Left ventricle myocardium inferior (tissue), 1 donor: ENCODE measurements at places on chromosomes 12 and 14. TPM values are rescaled to one million over a fixed set of nuclear protein-coding genes. Genes with fewer than 3 reads are reported as not detected.
A peak's percentile ranks its signal among the peaks of the same experiment; 100 is the strongest.

The TNS2 gene
- 109 TPM for total RNA-seq

The MYF5 gene
- total RNA-seq: not detected

The SYCP3 gene
- not detected for total RNA-seq

The FGF23 gene
- total RNA-seq: not detected

The CMA1 gene
- total RNA-seq: 0.66 TPM

The SLC10A1 gene
- total RNA-seq: not detected

The NPFF gene
- not detected for total RNA-seq

The MSRB3 gene
- 125 TPM for total RNA-seq

The NEUROD4 gene
- not detected for total RNA-seq

GRCh38 chr12:84134797-84135366, 777.7 kb downstream of the SLC6A15 start:
- no peak for DNase-seq

- no peak for DNase-seq
Observed at GRCh38 chr12:119630962-119631550, 36.9 kb upstream of the PRKAB1 start.

- no peak for DNase-seq
Observed at GRCh38 chr12:87804386-87804785, 224.8 kb downstream of the C12orf50 start.

DNA sequence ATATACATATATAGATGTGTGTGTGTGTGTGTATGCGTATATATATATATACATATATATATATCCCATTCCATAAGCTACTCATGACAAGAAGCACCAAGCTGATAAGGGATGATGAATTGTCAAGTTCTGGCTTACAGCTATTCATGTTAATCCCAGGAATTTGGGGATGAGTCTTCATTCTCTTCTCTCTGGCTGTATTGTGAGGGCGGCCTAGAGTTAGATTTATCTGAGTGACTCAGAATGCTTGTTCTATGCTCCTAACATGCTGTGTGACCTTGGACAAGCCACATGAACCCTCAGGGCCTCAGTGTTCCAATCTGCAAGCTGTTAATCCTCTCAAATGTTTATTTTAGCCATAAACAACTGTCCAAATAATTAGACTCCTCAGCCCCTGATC, 749.0 kb downstream of the MED13L start:
- no peak for DNase-seq

GRCh38 chr12:108162207-108162606, 33.1 kb downstream of the WSCD2 start:
- no peak for DNase-seq

- DNase-seq: no peak
Observed at GRCh38 chr14:65434216-65434850, 21.8 kb downstream of the FUT8 start.

DNA sequence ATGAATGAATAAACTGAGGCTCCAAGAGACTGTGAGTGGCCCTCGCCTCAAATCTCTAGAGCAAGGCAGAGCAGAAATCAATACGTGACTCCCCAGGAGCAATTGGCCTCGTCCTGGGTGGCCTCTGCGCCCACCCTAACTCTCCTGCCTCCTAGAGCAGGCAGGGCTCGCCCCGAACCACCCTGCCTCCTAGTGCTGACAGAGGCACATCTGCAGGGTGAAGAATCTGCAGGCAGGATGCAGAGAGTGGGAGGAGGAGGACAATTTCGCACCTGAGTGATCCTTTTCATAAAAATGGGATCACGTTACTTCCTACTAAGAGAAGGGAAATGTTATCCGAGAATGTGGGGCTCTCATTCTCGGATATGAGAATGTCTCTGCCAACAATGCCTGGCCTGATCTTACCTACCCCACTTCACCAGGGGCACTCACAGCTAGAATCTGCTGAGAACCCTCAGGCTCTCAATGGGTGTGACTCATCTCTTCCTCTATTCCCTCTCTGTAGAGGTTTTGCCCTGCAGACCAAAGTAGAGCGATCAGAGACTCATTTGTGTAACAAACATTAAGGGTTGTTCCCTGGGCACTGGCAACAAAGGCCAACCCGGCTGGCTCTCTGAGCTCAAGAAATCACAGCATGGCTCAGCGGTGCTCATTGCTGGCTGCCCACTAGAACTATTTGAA, 61.7 kb upstream of the BCL2L14 start:
- no peak for DNase-seq

- peak; percentile 34 for DNase-seq
Observed at GRCh38 chr12:14284184-14284722, 81.2 kb upstream of the ATF7IP start.

GRCh38 chr14:35416108-35416750, 11.7 kb upstream of the NFKBIA start:
- no peak for DNase-seq

GRCh38 chr12:1179128-1179527, 188.1 kb downstream of the ERC1 start:
- DNase-seq: no peak

DNA sequence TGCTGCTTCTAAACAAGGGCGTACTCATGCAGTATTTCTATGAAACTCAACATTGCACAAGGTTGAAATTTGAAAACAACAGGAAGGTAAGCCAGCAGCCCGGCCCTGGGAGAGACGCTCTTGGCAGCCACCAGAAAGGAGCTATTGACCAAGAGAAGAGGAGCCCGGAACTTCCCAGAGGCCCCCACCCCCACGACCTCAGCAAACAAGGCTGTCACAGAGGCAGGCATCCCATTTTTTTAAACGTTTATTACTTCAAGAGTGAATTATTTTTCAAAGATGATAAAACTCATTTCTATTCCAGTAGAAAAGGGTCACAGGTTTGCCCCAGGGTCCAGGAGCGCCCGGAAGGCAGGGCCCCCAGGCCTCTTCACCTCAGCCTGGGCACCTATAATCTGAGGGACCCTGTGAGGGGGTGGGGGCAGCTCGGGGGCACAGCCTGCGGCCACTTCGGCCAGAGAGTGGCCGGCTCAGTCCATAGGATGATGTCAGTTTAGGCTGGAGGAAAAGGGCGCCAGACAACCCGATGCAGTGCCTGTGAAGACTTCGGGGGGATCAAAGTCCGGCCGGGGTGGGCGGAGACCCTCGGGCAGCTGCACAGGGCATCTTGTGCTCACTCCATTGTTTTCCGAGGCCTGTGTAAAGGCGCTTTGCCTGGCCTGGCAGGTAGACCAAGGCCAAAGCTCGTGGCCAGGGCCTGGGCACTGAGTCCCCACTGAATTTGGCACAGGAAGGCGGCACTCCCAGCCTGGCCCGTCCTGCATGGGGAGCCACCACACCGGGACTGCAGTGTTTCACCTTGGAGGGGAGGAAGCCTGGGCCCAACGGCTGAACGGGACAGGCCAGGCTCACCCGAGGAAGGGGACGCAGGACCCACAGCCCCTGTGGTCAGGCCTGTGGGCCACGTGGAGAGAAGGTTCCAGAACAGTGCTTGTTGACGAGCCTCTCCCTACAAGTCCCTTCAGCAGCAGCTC, 86.0 kb downstream of the SCARB1 start:
- no peak for DNase-seq

GRCh38 chr14:99410019-99410418, 70.6 kb downstream of the SETD3 start:
- no peak for DNase-seq

- DNase-seq: no peak
Observed at GRCh38 chr14:100950024-100950423, 46.5 kb upstream of the RTL1 start.

DNA sequence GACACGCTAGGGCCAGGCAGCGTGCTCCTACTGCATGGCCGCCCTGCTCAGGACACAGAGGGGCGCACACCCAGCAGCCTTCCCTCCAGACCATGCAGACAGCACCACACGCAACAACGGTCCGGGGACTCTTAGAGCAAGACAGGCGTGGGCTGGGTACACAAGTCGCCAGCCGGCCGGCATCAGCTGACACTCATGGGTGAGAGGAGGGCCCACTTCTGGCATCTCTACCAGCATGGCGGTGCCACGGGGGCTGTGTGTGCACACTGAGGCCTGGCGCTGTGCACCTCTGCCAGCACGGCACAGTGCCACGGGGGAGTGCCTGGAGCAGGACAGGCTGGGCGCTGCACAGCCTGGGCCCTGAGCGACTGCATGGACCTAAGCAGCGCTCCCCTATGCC, 6.7 kb upstream of the BTBD6 start:
- DNase-seq: no peak

GRCh38 chr14:101098641-101099040, 195.1 kb upstream of the RTL1 start:
- no peak for DNase-seq

DNA sequence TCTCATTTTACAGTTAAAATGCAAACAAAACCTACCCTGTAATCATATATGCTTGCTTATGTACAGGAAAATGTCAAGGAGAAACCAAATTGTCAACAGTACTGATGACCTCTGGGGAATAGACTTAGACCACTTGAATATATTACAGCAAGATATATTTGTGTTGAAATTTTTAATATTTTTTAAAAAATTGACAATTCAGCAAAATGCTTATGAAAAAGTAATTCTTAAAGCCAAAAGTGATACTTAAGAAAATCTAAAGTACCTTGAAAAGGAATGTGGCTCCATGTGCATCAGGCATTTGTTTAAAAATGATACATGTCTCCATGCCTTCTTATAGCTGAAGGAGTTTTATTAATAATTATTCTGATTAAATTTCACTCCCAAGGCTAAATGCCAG, 49.2 kb downstream of the PTPN21 start:
- no peak for DNase-seq

DNA sequence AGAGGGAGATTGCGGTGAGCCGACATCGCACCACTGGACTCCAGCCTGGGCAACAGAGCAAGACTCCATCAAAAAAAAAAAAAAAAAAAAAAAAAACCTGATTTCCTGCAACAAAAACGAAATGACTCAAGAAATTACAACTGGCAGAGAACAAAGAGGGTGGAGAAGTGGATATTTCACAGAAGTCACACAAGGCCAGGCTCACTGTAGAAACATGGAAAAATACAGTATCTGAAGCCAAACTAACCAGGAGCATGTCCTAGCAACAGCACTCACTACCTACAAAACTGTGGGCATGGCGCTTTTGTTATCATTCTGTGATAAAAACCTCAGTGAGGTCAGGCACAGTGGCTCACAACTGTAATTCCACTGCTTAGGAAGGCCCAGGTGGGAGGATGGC, 11.7 kb upstream of the MMP17 start:
- no peak for DNase-seq

DNA sequence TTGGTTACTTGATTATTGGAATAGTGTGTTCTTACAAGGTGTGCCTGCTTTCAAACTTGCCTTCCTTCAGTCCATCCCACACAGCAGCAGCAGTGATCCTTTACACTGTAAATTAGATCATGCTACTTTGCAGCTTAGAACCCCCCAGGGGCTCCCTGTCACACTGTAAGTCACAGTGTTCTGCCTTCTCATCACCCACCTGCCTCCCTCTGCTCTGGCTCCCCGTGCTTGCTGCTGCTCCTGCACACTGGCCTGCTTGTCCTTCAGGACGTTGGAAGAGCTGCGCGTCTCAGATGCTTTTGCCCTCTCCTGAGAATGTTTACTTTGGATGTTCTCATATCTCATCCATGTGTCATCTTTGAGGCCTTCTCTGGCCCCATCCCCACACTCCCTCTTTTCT, 27.3 kb downstream of the ZC3H14 start:
- no peak for DNase-seq

DNA sequence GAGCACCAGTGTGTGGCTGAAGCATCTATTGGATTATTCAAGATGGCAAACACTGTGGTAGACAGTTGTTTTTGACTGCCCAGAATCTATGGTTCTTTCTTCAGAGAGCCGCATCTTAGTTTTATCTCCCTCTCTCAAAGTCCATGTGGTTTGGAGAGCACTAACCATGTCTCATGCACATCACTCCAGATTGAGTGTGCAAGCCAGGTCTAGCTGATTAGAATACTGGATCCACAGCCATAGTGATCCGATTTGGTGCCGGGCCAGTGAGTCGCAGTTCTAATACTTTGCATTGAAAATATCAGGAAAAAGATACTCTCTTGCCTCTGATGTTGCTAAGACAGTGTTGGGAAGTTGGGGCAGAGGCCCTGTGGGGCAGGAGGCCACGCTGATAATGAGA, 4.6 kb upstream of the SBNO1 start:
- DNase-seq: no peak

DNA sequence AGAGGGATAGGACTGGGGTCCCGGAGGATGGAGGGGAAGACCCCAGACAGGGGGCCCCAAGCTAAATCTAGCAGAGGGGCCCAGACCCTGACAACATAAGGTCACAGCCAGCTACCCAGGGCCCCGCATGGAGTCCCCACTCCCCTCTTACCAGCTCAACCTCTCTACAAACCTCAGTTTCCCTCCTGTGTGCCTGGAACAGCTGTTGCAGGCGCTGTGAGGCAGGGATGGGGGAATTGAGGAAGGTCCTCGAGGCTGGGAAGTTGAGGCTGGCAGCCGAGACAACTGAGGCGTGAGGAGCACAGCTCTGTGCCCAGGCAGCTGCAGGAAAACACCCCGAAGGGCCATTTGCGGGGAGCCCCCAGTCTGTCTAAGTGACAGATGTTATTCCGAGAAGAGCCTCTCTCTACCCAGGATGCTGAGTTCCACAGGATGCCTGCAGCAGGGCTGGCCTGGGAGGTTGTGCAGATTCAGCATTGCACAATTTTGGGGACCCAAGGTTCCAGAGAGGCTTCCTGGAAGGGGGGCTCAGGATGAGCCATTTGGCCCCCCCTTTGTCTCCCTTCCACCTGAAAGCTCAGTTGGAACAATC, 42.7 kb upstream of the NCOR2 start:
- DNase-seq: no peak

GRCh38 chr12:12822886-12823285, 9.7 kb downstream of the DDX47 start:
- DNase-seq: no peak
